CD4-positive, alpha-beta memory T cell (primary cell): ENCODE measurements at places on chromosomes 2 and 18.

DNA sequence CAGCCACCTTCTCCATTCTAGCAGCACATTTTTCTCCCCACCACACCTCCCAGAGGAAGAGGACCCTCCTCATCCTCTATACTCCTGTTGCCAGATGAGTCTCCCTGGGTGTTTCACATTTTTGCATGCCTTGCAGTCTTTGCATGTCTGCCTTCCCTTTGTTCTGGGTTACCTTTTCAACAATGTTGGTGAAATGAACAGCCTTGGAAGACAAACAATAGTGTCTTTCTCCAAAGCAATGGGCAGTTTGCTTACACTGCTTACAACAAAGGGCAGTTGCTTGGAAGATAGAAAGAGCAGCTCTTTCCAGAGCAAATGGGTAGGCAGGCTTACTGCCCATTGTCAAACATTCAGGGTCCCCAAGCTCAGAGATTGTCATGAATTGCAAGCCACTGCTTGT, 14.5 kb upstream of the SEH1L start:
- no peak for DNase-seq

DNA sequence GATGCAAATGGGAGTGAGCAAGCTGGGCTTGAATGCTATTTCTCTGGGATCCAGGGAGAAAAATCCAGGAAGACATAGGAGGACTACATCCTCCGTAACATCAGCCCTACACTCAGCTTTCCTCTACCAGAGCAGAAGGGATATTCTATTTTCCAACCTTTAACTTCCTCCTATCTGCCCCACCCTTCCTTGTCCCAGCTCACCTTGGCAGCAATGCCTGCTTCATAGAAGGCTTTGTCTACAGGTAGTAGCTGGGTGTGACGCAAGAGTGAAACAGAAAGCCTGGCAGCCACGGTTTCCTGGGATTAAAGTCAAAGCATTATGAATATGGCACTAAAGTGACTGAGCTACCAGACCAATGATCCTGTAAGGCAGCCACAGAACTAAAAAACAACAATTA, 3.9 kb downstream of the KRTCAP3 start:
- DNase-seq, result no peak

DNA sequence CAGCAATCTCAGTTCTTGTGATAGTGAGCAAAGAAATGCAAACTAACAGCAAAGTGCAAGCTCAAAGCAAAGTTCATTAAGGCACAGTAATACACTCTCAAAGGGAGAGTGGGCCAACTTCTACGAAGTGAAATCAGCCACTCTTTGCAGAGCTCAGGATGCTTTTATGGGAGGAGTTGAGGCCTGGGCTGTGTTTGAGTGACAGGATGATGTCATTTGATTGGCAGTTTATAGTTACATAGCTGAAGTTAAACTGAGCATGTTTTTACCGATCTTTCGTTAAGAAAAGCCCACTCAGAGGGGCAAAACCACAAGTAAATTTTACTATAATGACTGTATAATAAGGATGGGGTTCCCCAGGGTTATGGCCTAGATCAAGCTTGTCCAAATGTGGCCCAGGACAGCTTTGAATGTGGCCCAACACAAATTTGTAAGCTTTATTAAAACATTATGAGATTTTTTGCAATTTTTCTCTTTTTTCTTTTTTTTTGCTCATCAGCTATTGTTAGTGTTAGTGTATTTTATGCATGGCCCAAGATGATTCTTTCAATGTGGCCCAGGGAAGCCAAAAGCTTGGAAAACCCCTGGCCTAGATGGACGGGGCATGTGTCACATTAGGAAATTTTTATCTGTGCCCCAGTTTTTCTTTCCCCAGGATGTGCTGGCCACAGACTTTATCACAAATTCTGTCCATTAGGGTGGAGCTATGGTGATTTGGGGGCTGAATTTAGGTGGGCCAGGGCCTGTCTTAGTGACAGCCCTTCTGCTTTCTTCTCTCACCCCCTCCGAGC, 8.3 kb upstream of the DNAH7 start:
- DNase-seq, result no peak

GRCh38 chr2:55252832-55253231, 16.2 kb downstream of the MTIF2 start:
- no peak for DNase-seq

- DNase-seq, result no peak
Measured at GRCh38 chr2:7119132-7119835, 202.1 kb downstream of the RNF144A start.

DNA sequence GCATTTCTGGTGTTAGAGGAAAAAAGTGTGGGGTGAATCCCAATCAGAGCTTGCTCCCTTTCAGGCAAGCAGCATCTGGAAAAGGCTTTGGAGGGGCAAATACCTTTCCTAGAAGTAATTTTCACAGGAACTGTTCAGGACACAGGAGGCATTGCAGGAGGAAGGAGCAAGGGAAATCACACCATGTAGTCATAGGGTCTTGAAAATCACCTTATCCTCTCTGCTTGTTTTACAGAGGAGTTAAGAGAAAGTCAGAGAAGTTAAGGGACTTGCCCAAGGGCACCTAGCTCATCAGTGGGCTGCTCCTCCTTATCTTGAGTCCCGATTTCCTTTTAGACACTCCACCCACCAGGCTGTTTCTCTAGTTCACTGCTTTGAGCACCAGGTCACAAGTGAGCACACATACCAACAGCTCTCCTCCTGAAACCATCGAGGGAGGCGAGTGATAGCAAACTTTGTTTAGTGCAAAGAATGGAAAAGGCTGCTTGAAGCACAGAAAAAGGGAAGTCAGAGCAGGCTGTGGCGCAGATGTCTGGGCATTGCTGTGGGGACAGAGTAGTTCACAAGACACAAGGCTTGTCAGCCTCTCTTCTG, 89.2 kb upstream of the CXCR4 start:
- DNase-seq, result no peak

DNA sequence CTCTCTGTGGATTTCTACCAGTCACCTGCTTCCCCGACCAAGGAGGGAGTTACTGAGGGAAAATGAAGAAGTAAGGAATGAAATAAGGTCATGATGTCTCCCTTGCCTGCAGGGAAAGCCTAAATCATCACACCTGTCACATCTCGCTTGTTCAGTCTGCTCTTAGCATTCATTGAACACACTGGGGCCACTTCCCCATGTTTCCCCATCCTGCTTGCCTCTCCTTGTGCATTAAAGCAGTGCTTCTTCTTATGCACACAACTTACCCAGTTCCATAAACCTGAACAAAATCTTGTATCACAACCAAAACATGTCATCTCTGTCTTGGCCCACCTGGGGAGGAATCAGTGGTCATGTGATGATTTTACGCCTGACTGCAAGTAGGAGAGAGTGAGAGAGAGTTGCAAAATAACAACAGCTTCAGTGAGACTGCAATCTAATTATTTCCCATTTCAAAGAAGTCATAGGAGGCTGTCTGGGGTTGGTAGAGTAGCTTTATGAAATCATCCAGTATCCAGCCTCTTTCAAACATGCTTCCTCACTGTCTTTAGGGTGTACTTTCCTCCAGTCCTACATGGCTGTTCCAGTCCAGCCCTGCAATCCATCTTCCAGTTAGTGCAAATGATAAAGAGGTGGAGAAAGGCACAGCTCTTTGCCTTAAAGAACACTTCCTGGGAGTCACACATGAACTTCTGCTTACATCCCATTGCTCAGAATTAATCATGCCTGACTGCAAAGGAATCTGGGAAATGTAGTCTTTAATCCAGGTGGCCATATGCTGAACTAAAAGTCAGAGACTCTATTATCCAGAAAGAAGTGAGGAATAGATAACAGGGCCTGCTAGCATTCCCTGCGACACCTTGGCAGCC, 220.1 kb downstream of the HAUS1 start:
- DNase-seq, result no peak

GRCh38 chr2:18484625-18485024, 75.8 kb downstream of the RDH14 start:
- no peak for DNase-seq

DNA sequence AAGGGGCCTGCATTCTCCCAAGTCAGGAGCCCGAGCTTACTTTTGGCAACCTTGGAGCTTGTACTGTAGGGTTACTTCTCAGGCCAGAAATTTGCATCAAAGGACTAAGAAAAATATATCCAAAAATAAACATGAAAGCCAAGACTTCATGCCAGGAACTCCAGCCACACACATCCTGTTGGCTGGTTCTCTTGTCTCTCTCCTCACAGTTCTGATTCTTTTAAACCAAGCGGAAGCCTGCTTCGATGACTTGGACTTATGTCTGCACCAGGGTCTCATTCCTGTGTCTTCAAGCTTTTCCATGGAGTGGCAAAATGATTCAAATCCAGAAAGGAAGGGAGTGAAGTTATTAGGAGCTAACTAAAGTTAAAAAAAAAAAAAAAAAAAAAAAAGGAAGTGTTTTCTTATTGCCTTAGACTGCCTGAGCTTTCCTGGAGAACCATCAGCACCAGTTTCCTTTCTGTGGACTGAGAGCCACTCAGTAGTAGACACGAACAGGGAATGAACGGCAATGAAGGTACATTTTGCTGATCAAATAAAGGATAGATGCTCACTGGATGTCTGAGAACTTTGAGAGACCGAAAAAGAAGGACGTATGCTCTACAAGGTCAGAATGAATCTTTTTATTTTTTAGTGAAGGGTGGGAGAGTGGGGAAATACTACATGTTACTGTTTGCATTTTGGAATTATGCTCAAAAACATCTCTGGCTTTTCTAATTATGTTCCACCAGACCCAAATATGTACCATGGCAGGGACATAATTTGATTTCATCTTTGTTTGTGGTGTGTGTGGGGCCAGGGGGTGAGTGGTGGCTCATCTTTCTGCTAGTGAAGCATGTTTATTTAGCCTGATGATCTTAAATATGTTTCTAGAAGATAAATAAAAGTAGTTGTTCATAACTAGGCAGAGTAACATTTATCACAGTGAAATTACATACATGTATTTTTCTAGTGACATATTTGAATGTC, 86.0 kb downstream of the RAPGEF4 start:
- DNase-seq, result no peak
